Stimulated activated CD4-positive, alpha-beta T cell treated with anti-CD3 and anti-CD28 coated beads, Interleukin-1b, Interleukin-23, amount 100 ng/mL, for 24 hours (primary cell): ENCODE measurements at places on chromosomes 5 and 9.
A peak's percentile ranks its signal among the peaks of the same experiment; 100 is the strongest.

DNA sequence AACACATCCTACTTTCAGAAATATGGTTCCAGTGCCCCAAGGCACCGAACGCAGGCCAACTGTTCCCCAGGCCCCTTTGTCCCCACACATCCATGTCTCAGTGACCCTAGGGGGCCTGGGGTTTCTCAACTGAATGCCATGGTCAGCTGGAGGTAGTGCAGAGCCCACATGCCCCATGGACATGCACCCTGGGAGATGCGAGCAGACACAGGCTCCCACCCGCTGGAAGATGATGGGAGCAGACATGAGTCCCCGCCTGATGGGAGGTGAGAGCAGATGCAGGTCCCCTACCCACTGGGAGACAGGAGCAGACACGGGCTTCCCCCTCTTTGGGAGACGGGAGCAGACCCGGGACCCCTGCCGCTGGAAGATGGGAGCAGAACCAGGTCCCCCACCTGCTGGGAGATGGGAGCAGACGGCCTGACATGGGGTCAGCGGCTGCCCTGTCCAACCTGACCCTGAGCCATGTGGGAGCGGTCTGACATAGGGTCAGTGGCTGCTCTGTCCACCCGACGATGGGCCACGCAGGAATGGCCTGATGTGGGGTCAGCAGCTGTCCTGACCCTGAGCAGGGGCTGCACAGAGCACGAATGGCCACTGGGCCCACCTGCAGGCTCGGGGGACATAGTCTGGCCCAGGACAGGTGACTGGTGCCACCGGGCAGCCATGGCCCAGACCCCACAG, 18.4 kb downstream of the ZDHHC11B start:
- DNase-seq, result no peak

DNA sequence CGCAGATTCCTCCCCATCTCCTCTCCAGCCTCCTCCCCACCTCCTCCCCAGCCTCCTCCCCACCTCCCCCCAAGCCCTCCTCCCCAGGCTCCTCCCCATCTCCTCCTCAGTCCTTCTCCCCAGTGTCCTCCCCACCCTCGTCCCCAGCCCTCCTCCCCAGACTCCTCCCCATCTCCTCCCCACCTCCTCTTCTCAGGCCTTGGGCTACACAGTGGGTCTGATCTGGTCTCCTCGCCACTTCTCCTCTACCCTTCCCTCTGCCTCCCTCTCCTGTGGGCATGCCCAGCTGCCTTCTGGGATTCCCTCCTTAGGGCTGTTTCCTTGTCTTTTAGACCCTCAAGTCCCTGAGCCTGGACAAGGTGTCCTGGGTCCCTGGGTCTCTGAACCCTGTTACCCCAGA, 28.3 kb downstream of the CXXC5 start:
- DNase-seq, result no peak

GRCh38 chr5:17228821-17229291, 11.4 kb downstream of the BASP1 start:
- no peak for DNase-seq

DNA sequence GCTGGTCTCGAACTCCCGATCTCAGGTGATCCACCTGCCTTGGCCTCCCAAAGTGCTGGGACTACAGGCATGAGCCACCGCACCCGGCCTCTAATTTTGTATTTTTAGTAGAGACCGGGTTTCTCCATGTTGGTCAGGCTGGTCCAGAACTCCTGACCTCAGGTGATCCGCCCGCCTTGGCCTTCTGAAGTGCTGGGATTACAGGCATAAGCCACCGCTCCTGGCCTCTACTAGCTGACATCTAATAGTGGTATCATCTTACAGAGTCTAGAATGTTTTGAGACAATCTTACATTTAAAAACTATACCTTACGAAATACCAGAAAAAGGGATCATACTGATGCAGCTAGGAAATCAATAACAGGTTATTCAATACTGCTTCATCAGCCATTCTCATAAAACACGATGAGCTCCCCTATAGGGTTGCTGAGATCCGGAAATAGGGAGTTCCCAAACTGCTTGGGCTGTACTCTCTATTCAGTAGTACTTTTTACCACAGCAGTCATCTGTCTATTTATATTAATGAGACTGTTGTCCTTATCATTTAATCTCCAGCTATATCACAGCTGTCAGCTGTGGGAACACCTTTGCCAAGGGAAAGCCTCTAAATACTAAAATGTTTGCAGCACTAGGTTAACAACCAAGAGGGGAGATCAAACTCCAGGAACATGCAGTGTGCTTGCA, 8.1 kb upstream of the UBE2D2 start:
- DNase-seq, result no peak

- DNase-seq, result no peak
Observed at GRCh38 chr5:148831590-148832565, 5.5 kb downstream of the ADRB2 start.

DNA sequence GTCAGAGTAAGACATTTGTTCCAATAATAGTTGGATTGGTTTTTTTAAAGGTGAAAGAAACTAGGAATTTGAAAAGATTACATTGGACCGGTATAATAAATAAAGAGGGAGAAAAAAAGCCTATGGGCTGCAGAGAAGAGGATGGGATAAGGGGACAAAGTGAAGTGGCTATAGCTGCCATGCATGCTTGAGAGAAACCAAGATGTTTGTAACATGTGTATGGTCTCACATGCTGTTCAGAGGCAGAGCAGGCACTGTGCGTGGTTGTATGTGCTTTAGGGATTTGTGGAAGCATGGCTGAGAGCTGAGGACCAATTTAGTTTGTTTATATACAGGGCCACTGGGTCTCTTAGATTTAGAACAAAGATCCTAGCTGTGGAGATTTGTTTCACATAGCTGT, 32.7 kb downstream of the LNPEP start:
- DNase-seq, result no peak

GRCh38 chr9:99628849-99629620, 192.7 kb upstream of the NR4A3 start:
- no peak for DNase-seq

DNA sequence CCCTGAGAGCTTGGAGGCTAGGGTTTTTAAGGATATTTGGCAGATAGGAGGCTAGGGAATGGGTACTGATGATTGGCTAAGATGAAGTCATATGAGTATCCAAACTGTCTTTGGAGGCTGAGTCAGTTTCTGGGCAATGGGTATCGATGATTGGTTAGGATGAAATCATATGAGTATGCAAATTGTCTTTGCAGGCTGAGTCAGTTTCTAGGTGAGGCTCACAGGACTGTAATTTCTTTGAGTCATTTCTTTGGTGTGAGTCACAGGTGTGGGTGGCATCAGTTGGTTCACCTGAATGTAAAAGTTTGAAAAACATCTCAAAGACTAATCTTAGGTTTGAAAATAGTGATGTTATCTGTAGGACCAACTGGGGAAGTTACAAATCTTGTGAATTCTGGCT, 1068.0 kb downstream of the NR2F1-AS1 start:
- DNase-seq, result no peak

DNA sequence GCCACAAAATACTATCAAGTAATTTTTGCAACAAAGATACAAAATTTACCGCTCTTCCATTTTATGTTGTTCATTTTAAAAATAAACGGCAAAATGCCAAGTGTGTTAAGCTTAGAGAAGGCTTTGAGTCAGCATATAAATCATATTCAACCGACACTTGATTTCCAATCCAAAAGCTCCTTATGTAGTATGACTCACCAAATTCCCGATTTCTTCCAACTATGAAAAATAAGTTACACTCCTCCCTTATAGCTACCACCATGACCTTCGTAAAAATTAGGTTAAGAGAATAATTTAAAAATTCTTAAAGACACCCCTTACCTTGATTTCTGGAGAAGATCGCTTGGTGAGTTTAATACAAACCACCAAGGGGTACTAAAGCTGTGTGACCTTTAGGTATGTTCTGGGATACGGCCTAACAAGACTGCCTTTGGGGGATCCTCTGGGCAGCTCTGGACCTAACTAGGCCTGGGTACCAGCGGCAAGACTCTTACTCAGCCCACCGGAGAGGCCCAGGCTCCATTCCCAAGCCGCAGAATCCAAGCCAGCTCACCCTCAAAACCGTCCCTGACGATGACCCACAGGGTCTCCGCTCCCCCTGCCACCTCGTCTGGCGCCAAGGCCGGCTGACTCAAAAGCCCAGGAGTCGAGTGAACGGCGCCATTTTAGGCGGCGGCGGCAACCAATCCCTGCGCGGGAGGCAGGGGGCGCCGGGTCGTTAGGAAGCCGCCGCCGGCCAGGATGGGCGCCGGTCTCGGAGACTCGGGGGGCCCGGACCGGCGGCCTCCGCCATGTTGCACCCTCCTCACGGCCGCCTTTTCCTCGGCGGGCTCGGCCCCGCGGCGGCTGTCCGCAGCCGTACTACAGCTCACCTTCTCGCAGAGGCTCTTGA, 739 bp downstream of the PPP2CA start:
- DNase-seq, result peak; percentile 26

DNA sequence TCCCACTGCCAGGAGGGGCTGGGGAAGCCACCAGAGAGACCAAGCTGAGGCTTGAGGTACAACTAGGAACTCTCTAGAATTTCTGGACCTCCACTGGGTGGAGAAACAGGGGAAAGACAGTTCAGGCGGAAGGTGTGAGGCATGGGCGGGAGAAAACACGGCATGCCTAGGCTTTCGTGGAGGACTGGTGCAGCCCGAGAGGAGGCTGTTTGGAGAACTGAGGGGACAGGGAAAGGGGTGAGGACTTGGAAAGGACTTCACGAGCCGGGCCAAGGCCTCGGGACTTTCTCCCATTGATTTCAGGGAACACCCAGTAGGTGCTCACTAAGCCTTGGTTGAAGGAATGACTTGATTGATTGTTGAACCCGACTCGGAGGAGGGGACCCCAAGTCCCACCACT, 9.5 kb upstream of the ADGRD2 start:
- DNase-seq, result no peak

DNA sequence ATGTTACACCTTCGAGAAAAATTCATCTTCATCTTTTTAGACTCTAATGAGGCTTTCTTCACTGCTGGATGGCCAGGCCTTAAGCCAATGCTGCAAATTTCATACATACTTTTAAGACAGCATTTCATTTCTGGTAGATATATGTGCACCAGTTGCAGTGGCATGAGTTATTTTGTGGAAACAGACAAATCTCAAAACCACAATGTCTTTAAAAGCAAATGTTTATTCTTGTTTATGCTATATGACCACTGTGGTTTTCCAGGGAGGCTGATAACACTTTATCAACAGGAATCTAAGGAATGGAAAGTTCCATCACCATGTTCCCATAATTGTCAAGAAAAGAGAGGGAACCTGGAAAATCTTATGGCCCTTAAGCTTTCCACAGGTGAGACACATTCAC, 27.7 kb downstream of the CDH9 start:
- DNase-seq, result no peak

DNA sequence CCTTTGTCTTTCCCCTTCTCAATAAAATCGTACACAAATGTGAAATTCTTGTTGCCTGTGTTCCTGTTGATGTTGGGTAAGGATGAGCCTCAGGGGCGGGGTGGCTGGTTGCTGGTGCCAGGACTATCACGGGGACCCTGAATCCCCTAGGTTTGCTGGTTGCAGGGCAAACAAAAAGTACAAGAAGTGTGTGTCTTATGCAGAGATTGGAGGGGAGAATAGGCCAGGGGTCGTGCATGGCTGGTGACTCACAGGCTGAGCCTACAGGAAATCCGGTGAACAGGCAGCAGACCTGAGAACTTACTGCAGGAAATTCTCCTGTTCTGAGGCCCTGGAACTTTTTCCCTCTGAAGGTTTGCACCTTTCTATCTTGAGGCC, 5.5 kb downstream of the ANXA2R start:
- no peak for DNase-seq

- DNase-seq, result no peak
Observed at GRCh38 chr9:132365986-132366385, 11.2 kb upstream of the SETX start.

DNA sequence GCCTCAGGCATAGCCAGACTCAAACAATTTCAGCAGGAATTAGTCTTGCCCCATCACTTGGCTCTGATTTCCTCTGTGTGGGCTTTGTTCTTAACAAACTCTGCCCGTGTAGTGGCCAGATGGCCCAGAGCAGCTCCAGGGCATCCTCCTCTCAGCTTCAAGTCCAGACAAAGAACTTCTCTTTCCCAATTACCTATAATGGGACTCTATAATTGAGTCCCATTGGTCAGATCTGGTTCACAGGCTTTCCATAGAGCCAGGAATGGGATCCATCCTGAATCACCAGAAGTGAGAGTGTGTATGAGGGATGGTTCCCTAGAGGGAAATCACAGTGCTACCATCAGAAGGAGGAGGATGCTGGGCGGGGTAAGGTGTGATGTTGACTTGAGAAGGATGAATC, 515.8 kb downstream of the KIF4B start:
- DNase-seq, result no peak

GRCh38 chr5:62271870-62272269, 34.1 kb upstream of the KIF2A start:
- DNase-seq, result no peak

DNA sequence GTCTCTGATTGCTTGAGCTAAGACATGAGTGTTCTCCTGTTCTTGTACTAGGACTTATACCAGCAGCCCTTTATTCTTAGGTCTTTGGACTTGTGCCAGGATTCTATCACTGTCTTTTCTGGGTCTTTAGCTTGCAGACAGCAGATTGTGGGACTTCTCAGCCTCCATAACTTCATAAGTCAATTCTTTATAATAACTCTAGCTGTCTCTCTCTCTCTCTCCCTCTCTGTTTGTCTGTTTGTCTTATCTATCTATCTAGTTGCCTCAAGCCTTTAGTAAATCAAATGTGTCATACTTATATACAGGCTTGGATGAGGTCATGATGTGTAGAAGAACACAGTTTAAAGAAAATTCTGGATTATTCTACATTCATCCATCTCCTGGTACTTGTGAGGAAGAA, 11.5 kb upstream of the ANKRD55 start:
- no peak for DNase-seq

DNA sequence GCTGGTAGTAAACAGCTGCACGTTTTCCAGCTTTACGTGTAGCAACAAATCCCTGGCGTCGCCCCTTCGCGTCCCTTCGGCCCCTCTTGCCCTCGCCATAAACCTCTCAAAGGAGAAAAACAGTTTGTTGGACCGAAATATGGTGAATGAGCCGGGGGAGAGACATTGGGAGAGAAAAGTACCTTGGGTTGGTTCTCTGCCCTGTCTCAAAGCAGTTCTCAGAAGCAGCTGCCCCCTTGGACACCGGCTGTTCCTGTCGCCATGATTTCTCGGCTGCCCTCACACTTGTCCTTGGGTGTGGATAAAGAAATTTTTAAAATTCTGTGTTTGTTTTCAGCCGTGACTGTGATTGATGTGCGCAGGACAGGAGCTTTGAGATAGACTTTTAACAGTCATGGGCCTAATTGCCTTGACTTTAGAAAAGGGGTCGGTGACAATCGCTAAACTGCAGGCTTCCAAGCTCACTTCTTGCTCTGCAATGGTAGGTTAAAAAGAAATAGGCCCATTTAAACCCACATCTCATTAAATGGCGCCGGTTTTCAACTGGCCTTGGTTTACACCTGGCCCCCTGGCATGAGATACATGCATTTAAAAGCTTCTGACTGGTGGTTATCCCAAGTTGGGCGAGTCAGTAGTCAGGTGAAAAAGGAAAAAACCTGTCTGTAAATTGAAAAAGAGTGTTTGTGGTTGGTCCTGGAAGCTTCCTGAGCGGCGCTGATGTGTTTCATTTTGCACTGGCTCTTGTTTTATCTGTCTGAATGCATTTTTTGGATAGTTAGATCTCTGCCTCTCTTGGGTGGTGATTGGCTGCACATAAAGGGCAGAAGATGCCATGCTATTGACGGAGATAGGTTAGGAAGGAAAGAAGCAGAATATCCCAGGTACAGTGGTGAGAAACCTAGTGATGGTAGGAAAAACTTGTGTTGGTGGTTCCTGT, 983 bp downstream of the RCL1 start:
- DNase-seq, result no peak
